ENCODE measurements at places on chromosomes 2 and 18.

GRCh38 chr2:231452799-231453508, 11.3 kb downstream of the NCL start:
- peak; percentile 4 for DNase-seq

DNA sequence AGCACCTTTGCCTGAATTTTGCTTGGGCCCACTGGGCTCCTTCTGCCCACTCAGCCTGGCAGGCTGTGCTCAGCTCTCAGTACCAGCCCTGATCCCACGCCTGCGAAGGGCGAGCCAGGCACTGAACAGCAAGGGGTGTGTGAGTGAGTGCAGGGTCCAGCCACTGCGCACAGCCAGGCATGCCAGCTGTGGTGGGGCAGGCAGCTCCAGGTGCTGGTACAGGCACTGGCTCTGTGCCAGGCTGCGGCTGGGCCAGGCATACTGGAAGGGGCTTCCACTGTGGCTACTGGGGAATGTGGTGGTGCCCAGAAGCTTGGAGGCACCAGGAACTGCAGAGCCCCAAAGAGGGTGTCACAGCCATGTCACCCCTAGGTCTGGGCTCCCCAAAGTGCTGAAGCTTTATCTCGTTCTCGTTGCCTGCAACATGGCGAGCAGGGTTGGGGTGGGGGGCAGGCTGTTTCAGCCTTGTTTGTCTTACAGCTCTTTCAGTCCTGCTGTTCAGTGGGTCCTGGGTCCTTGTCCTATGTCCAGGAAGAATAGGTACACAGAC, 8.8 kb downstream of the DYSF start:
- no peak for DNase-seq

DNA sequence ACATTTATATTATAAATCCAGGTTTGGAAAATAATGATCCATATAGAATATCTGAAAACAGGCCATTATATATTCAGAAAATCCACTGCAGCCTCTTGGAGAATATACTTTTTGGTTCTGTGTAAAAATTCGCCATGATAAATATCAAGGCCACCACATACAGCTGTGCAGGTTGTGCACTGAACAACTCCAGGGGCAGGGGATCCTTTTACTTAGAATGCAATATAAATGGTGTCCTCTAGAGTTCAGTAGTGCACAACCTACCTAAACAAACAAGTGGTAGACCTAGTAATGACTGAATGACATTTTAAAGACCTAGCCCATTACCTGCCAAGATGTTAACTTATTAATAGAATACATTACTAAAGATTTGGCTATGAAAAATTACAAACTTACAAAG, 22.4 kb downstream of the MOGAT1 start:
- peak; percentile 3 for DNase-seq

- DNase-seq: peak; percentile 71
Observed at GRCh38 chr2:57180042-57180567, 866.5 kb upstream of the VRK2 start.
